Glutamatergic neuron (in vitro differentiated cells): ENCODE measurements at places on chromosomes 2 and 18. TPM values are rescaled to one million over a fixed set of nuclear protein-coding genes. Genes with fewer than 3 reads are reported as not detected.

DNA sequence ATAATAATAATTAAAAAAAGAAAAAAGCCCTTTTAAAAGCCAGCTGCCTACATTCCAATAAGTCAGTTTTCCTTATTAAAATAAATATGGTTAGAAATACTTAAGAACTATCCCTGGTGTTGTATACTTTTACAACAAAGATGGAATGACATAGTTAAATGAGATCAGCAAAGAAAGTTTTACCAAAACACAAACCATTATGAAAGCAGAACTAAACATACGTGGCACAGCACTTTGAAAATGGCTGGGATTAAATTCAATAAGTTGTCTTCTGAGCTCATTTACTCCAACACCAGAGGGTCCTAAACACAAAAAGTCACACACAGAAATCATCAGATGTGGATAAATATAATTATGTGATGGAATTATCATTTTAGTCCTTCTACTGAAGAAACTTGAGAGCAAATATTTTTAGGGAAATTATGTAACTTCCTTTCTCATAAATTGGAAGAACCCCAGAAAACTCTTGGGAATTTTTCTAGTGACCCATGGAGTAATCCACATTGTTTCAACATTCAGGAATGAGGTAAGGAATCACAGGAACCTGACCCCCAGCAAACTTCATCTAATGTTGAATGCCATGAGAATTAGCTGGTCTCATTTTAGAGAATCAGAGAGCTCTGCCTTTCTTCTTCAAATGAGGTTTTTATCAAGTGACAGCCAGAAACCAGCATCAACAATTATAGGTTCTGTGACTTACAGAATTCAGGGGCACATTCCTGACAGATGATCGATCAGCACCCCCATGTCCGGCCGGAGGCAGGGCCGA lies 11.5 kb upstream of the TMEM237 start:
- H3K4me1 ChIP-seq = no peaks in the 10 kb centered on the region
- H3K36me3 ChIP-seq = no peaks in the 10 kb centered on the region
- DNase-seq = no peak
- no peaks in the 10 kb centered on the region for H3K27me3 ChIP-seq
- H3K27ac ChIP-seq = no peak overlapping the region

- H3K36me3 ChIP-seq = no peaks in the 10 kb centered on the region
- no peak overlapping the region for H3K4me3 ChIP-seq
- H3K27me3 ChIP-seq = peaks cover 2% of the 10 kb centered on the region
- no peak for DNase-seq
- no peak overlapping the region for H3K27ac ChIP-seq
- H3K4me1 ChIP-seq = peaks cover 14% of the 10 kb centered on the region
Measured at GRCh38 chr2:111657351-111657975, 226.5 kb downstream of the ANAPC1 start.

DNA sequence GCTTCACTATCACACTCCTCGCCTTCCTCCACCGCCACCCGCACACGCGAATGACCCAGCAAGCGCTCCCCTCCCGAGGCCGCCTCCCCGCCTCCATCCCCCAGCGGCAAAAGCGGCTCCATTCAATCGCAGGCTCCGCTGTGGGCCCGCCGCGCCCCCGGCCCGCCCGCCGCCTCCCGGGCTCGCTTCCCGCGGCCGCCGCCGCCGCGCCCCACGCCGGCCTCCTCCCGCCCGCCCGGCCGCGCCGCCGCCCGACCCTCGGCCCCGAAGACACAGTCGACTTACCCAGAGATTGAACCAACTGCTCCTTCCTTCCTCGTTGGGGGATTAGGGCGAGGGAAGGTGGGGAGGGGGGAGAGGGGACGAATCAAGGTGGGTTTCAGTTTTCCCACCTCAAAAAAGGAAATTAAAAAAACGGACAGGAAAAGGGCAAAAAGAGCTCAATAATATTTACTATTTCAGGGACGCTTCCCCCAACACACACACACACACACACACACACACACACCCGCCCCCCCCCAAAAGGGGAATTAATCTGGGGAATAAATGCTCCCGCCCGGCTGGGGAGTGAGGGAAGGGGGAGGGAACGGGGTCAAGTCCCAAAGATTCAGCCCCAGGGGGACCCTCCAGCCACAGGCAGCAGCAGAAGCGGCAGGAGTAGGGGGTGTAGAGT lies 743 bp downstream of the XPO1 start:
- peak overlapping the region; percentile 94 for H3K4me3 ChIP-seq
- peak; percentile 72 for DNase-seq
- peaks cover 12% of the 10 kb centered on the region for H3K27me3 ChIP-seq
- H3K4me1 ChIP-seq = peaks cover 15% of the 10 kb centered on the region

PLGLB2 gene
- total RNA-seq = 0.86 TPM

- DNase-seq = peak; percentile 28
- peaks cover 19% of the 10 kb centered on the region for H3K27me3 ChIP-seq
- H3K27ac ChIP-seq = peak overlapping the region; percentile 97
- peaks cover 23% of the 10 kb centered on the region for H3K4me1 ChIP-seq
- H3K36me3 ChIP-seq = peaks cover 7% of the 10 kb centered on the region
- peak overlapping the region; percentile 91 for H3K4me3 ChIP-seq
Measured at GRCh38 chr18:51195451-51196117, 1.9 kb downstream of the MEX3C start.

OXER1 gene
- not detected for total RNA-seq

GRCh38 chr2:239470151-239470900 lies 69.5 kb upstream of the HDAC4 start:
- no peak overlapping the region for H3K27ac ChIP-seq
- DNase-seq = no peak
- H3K4me1 ChIP-seq = no peaks in the 10 kb centered on the region
- peaks cover 4% of the 10 kb centered on the region for H3K27me3 ChIP-seq
- H3K36me3 ChIP-seq = peaks cover 16% of the 10 kb centered on the region

GRCh38 chr2:105801961-105802360 lies 57.2 kb downstream of the NCK2 start:
- peaks cover 65% of the 10 kb centered on the region for H3K4me1 ChIP-seq
- peak overlapping the region; percentile 18 for H3K4me3 ChIP-seq
- H3K36me3 ChIP-seq = peaks cover 5% of the 10 kb centered on the region
- H3K27ac ChIP-seq = peak overlapping the region; percentile 23

DNA sequence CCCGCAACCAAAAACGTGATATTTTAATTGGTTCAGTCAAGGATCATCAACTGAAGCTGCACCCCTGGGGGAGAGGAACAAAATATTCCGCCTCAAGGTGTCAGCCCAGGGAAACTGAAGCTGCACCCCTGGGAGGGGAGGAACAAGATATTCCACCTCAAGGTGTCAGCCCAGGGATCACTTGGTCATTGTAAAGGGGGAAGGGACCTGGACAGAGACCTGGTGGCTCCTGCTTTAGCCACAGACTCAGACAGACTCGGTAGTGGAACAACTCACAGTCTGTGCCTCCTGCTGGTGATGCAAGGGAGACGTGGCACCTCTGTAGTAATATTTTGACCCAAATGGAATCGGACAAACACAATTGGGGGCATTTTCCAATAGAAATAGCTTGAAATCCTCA lies 75.1 kb downstream of the GBX2 start:
- no peak for DNase-seq
- H3K27ac ChIP-seq = no peak overlapping the region
- no peaks in the 10 kb centered on the region for H3K36me3 ChIP-seq
- H3K4me3 ChIP-seq = no peak overlapping the region
- no peaks in the 10 kb centered on the region for H3K4me1 ChIP-seq

ORC2 gene
- 28.2 TPM for total RNA-seq

LONRF2 gene
- 1.3 TPM for total RNA-seq

DSC1 gene
- total RNA-seq = not detected

- DNase-seq = no peak
- H3K27me3 ChIP-seq = no peaks in the 10 kb centered on the region
- H3K36me3 ChIP-seq = no peaks in the 10 kb centered on the region
- H3K4me3 ChIP-seq = no peak overlapping the region
- H3K4me1 ChIP-seq = no peaks in the 10 kb centered on the region
Measured at GRCh38 chr18:73670524-73670923, 477.1 kb downstream of the FBXO15 start.

LRRC30 gene
- not detected for total RNA-seq

- H3K27ac ChIP-seq = no peak overlapping the region
- peak; percentile 75 for DNase-seq
- H3K4me1 ChIP-seq = no peaks in the 10 kb centered on the region
- H3K4me3 ChIP-seq = peak overlapping the region; percentile 42
Measured at GRCh38 chr2:197786010-197786877, 1.1 kb upstream of the BOLL start.

DNA sequence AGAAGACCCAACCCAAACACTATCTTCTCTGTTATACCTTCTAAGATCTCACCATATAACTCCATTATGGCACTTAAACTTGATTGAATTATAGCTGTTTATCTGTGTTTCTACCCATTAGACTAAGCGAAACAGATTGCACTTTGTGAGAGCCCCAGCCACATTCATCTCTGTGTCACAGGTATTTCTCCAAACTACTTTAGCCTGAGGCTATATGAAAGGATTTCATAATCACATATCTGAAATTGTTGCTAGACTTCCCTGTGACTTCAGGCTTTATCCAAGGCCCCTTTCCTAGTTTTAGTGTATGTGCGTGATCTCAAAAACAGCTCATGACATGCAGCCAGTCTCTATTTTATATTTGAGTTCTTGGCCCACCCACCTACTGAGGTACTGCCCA lies 745.0 kb upstream of the ACVR2A start:
- H3K4me3 ChIP-seq = no peak overlapping the region
- DNase-seq = no peak
- no peaks in the 10 kb centered on the region for H3K36me3 ChIP-seq

DNA sequence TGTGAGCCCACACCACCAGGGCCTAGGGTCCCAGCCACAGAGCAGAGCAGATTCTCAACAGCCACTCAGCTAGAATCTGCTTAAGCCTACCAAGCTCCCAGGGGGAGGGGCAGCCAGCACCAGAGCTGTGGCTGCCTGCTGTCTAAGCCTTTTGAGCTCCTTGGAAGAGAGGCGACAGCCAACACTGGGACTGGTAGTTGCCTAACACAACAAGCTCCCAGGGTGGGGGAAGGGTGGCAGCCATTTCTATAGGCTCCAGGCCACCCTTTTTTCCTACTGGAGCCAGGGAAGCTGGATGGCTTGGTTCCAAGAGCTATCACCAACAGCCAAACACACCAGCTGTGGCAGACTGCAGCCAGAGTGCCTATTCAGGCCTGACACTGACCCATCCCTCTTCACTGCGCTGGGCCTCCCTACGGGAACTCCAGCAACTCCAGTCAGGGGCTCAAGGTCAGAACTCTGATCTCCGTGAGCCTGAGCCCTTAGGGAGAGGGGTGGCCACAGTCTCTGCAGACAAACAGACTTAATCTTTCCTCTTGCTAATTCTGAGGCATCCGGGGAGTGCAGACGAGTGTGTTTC lies 1824.3 kb upstream of the CELF4 start:
- peaks cover 4% of the 10 kb centered on the region for H3K4me1 ChIP-seq
- peaks cover 10% of the 10 kb centered on the region for H3K36me3 ChIP-seq
- DNase-seq = peak; percentile 42
- H3K27me3 ChIP-seq = no peaks in the 10 kb centered on the region
- H3K27ac ChIP-seq = no peak overlapping the region

GRCh38 chr2:212109217-212109616 lies 429.4 kb downstream of the ERBB4 start:
- no peak overlapping the region for H3K27ac ChIP-seq
- peaks cover 3% of the 10 kb centered on the region for H3K4me1 ChIP-seq
- H3K36me3 ChIP-seq = peaks cover 15% of the 10 kb centered on the region
- H3K4me3 ChIP-seq = no peak overlapping the region

DNA sequence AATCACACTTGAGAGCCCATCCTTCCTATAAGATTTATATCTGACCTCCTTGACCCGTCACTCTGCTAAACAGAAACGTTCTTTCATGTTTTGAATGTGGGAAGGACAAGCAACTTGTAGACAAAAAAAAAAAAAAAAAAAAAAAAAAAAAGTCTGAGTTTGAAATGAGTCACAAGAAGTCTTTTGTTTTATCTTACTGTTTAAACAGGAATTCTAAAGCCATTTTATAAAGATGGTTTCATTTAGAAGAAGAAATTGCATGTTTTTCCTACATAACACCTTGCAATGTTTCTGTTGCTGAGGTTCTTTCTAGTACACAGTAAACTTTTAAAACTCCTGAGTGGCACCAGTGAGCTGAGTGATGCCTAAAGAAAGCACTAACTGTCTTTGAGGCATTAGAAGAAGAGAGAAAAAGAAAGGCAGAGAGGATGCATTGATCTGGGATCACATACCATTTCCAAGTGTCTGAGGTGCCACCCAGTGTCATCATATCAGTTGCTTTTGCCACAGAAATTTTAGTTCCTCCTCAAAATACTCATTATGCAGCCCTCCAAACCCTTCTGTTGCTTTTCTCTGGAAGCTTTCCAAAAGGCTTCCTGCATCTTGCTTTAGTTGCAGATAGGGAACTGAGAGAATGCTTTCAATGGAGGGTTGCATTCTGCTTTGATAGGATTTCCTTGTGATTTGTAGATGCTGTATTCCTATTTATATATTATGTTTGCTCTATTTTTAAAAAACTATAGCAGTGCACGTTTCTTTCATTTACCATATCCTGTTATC lies 69.1 kb downstream of the ACVR2A start:
- H3K27me3 ChIP-seq = no peaks in the 10 kb centered on the region
- H3K4me3 ChIP-seq = no peak overlapping the region
- peak overlapping the region; percentile 44 for H3K27ac ChIP-seq
- peaks cover 19% of the 10 kb centered on the region for H3K4me1 ChIP-seq
- DNase-seq = no peak
- no peaks in the 10 kb centered on the region for H3K36me3 ChIP-seq

DNA sequence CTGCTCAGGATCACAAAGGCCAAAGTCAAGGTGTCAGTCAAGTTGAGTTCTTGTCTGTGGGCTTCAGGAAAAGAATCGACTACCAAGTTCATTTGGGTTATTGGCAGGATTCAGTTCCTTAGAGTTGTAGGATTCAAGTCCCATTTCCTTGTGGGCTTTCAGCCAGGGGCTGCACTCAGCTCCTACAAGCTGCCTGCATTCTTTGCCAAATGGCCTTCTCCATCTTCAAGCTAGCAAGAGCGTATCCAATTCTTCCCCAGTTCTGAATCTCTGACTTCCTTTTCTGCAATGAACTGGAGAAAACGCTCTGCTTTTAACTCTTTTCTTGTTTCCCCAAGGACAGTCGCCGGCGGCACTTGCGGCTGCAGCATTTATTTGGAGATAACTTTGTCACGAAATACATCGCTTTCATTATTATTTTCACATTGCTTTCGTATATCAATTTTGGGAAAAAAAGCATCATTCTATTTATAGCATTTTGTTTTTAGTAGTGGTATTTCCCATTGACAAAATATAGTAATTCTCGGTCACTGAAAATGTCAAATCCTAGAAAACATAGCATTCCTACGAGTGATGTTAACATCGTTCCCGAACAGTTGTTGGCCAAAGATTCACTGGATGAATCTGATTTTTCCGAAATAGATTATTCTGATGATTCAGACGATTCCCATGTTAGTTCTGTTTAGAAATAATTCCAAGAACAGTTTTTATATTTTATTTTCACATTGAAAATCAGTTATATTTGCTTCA lies 59.6 kb upstream of the SERPINE2 start:
- H3K4me1 ChIP-seq = no peaks in the 10 kb centered on the region
- no peak overlapping the region for H3K27ac ChIP-seq
- no peak for DNase-seq

MC2R gene
- total RNA-seq = not detected
